Stimulated activated CD8-positive, alpha-beta memory T cell treated with anti-CD3 and anti-CD28 coated beads, Interleukin-4, amount 100 ng/mL, for 48 hours (primary cell): ENCODE measurements at places on chromosomes 2 and 18.

DNA sequence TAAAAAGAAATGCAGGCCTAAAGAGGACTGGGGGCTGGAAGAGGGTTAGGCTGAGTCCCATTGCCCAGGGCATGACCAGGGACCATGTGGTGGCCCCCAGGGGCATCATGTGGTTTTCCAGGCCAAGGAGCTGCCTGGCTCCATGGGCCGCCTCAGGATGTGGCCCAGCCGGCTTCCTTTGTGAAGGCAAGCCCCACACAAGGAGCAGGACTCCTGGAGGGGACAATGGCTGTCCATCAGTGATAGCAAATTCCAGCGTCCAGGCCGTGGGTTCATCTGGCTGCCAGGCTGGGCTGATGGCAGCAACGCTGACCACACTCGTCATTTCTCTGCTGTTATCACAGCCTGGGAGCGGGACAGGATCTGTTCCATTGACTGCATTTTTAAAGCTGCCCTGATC is 82.5 kb downstream of the GBX2 start:
- no peak for DNase-seq

GRCh38 chr18:74124642-74125041 is 23.0 kb downstream of the FBXO15 start:
- DNase-seq: no peak

- DNase-seq: no peak
Observed at GRCh38 chr2:28351621-28352020, 41.0 kb upstream of the FOSL2 start.

DNA sequence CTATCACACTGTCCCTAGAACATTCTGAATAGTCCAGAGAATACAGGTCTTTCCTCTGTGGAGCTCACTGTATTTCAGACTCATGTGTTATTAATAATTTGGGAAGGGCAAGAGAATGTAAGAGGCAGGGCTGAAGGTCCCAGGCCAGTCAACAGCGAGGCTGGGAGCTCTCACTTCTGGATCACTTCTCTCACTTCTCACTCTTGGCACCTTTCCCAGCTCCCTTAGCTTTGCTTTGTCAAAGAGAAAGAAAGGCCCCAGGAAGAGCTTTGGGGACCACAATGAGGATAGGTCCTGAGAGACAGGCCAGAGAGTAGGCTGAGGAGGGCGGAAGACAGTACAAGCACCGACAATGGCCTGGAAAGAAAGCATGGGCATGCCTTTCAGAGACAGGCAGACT is 11.2 kb downstream of the EFR3B start:
- no peak for DNase-seq

DNA sequence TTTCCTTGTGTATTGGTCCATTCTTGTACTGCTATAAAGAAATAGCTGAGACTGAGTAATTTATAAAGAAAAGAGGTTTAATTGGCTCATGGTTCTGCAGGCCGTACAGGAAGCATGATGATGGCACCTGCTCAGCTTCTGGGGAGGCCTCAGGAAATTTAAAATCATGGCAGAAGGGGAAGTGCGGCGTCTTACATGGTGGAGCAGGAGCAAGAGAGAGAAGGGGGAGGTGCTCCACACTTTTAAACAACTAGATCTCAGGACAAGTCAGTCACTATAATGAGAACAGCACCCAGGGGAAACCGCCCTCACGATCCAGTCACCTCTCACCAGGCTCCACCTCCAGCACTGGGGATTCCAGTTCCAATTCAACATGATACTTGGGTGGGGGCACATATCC is 54.3 kb downstream of the MSH2 start:
- no peak for DNase-seq

- no peak for DNase-seq
Observed at GRCh38 chr2:160534996-160535395, 41.4 kb upstream of the RBMS1 start.

GRCh38 chr2:215746887-215747615 is 266.3 kb downstream of the MREG start:
- DNase-seq: no peak

- no peak for DNase-seq
Observed at GRCh38 chr2:205934443-205934842, 151.5 kb downstream of the INO80D start.

DNA sequence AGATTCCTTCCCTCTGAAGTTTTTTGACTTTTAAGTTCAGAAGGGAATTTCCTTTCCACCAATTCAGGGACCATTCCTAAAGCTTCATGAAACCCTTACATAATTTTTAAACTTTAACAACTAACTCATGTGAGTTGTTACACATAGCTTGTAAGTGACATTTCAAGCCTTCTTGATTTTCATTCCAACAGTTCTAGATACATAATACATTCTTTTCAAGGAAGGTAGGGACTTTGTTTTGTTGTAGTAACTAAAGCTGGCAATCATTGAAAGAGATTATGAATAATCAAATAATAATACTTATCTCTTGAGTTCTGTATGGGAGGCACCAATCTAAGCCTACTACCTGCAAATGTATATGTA is 45.4 kb downstream of the SETBP1 start:
- DNase-seq: no peak

- no peak for DNase-seq
Observed at GRCh38 chr18:9139400-9140039, 2.9 kb downstream of the ANKRD12 start.

GRCh38 chr18:4797002-4797685 is 342.0 kb upstream of the DLGAP1 start:
- DNase-seq: no peak

GRCh38 chr2:162012565-162013058 is 61.4 kb downstream of the DPP4 start:
- no peak for DNase-seq

DNA sequence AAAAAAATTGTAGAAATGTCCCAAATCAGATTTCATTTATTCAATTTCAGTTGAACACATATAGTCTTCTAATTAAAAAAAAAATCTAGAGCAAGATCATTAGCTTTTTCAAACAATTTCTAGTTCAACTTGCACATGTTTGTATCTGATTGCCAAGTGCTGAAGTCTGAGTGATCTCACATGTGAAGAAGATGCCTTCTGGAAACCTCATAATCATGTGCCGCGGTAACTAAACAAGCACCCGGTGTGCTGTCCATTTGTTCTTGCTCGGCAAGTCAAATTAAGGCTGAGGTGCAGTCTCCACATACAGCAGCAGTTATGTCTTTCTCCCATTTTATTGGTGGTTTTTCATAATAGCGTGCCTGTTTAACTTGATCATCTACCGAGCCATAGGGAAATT is 18.7 kb downstream of the CABLES1 start:
- DNase-seq: no peak

GRCh38 chr18:413233-413632 is 87.3 kb downstream of the COLEC12 start:
- no peak for DNase-seq

GRCh38 chr2:164846276-164846675 is 4.7 kb upstream of the COBLL1 start:
- DNase-seq: no peak

DNA sequence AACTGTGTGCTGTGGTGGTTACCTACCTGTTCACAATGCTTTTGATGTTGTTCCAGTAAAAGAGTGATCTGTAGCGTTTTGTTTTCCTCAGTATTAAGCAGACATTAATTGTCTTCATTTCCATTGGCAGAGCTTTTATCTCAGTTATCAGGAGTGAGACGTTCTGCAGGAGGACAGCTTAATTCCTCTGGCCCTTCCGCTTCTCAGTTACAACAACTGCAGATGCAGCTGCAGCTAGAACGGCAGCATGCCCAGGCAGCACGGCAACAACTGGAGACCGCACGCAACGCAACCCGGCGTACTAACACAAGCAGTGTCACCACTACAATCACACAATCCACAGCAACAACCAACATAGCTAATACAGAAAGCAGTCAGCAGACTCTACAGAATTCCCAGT is 78.3 kb downstream of the KCMF1 start:
- DNase-seq: no peak

DNA sequence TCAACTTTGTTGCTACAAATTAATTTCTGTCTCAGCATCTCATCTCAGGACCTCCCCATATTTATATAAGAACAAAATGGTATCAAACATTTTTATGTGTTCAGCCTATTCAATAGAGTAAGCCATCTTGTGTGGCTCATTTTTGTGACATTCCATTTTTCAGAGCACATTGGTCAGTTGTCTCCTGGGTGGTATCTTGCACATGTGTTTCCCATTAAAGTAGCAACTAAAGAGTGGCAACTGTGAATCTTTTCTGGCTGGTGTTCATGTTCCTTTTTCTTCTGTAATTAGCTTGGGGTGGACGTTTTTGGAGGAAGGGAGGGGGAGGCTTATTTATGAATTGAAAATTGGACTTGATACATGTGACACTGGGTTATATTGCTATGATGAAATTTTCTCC is 45.4 kb upstream of the EFEMP1 start:
- no peak for DNase-seq

DNA sequence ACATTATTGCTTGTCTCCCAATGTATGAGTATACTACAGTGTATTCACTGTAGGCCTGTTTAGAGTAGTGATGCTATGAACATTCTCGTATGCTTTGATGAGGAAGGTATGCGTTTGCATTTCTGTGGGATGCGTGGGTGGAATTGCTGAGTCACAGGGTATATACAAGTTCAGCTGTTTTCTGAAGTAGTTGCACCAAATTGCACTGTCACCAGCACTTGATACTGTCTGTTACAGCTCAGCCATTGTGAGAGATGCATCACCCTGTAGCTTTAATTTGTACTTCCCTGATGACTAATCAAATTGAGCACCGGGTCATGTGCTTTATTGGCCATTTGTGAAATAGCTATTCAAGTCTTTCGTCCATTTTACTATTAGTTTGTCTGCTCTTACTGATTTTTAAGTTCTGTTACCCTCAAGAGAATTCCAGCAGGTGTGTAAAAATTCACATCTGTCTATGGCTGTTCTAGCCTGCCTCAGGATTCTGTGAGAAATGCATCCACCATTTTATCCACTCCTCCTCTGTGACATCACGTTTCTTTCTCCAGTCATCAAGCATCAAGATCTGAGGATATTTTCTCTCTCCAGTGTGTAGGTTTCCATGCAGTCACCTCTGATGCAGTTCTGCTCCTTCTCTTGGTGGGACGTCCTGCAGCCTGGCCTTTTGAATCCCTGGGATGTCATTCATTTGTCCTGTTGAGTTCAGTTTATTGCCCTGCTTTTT is 72.5 kb downstream of the DGKD start:
- DNase-seq: peak; percentile 83

DNA sequence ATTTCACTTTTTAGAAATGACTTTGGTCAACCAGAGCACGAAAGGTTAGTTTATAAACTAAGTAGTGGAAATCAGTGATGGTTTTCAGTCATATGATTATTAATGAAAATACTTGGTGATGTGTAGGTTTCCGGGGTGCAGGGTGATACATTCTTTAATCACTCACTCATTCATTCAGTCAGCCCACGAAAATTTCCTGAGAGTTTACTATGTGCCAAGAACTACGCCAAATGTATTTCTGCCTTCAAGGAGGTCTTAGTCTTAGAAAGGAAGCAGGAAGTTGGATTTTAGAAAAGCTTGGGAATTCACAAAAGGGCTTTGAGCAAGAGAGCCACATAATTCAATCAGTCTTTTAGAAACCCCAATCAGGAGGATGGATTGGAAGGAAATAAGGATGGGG is 543.6 kb downstream of the PLCL1 start:
- DNase-seq: no peak

GRCh38 chr2:22701561-22702160 is 683.3 kb upstream of the KLHL29 start:
- no peak for DNase-seq

GRCh38 chr18:48412339-48412929 is 3.3 kb upstream of the ZBTB7C start:
- DNase-seq: peak; percentile 36

- DNase-seq: peak; percentile 30
Observed at GRCh38 chr2:240819858-240820606, at the start of gene KIF1A. KIF1A (minus strand) TSS chr2:240820219; CDS start chr2:240797752, 22,467 bp downstream.

GRCh38 chr18:34297287-34297686 is 72.6 kb upstream of the NOL4 start:
- no peak for DNase-seq

DNA sequence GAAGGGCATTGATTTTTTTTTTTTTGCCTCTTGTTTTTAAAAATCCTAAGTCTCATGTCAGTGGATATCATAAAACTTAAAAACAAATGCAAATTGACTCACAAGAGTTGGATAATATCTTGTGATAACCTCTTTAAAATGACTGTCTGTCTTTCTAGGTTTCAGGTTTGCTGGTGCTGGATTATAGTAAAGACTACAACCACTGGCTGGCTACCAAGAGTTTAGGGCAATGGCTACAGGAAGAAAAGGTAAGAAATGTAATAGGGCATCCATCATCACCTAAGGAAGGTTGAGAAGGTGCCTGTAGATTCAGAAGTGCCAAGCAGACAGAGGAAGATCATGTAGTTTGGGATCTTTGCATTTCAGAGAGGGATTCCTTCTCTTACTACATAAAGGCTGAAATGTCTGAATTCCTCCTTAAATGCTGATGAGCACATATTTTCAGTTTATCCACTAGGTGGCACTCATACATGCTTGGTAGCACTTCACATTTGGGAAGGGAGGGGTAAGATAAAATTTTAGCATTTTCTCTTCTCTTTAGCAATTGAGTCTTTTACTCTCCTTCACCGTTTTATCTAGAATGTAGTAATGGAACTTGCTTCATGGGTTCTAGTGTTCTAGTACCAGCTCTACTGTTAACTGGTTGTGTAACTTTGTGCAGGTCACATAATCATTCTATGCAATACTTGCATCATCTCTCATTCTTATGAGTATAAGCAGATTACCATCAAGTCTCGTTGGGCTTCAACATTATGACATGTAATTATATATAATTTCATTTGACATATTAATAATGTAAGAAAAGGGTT is 21.1 kb downstream of the CPS1 start:
- no peak for DNase-seq

DNA sequence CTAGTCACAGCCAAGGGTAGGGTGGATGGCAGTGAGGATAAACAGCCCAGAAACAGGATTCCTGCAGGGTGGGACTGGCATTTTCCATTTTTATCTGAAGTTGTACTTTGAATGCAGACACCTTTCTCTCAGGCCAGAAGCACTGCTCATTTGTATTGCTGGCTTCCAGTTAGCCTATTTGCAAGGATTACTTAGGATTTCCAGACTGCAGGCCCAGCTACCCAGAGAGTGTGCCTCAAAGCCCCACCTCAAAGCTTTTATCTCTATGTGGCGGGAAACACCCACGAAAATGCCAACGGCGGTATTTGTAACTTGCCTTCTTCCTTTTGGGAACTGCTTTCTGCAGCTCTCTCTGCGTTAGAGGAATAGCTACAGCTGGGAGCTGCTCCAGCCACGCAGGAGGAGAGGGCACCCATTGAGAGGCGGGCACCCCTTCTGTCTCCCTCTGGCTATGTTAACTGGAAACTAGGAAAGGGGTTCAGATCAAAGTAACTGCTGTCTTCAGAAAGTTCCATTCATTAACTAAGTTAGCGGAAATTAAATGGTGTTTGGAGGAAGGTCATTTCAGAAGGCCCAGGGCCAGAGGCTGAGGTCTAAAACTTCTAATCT is 144.9 kb downstream of the TGIF1 start:
- DNase-seq: peak; percentile 57

- no peak for DNase-seq
Observed at GRCh38 chr18:23618862-23619387, 32.6 kb upstream of the NPC1 start.

GRCh38 chr2:45180033-45180746 is 170.9 kb upstream of the SIX2 start:
- no peak for DNase-seq
